Activated CD8-positive, alpha-beta memory T cell treated with anti-CD3 and anti-CD28 coated beads for 1 hour (primary cell): ENCODE measurements at places on chromosomes 1 and 21.

- peak; percentile 21 for DNase-seq
Observed at GRCh38 chr1:21368515-21369289, 71.2 kb upstream of the NBPF3 start.

- DNase-seq, result no peak
Observed at GRCh38 chr1:107782217-107782845, 182.6 kb downstream of the VAV3 start.

DNA sequence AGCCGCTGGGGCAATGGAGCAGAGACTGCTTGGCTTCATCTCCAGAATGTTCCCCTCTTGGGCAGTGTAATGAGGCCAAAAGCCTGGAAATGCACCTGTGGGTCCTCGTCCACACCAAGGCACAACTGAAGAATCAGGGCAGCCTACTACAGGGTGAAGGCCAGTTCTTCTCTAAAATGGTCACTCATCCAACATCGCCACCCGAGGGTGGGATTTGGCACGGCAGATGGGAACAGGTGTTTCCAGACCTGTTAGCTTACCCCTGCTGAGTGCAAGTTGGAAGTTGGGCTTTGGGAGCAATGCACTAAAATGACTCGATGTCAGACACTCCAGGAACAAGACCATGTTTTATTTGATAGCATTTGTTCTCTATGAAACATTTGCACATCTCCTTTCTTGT is 543.7 kb downstream of the NPHP4 start:
- peak; percentile 10 for DNase-seq

DNA sequence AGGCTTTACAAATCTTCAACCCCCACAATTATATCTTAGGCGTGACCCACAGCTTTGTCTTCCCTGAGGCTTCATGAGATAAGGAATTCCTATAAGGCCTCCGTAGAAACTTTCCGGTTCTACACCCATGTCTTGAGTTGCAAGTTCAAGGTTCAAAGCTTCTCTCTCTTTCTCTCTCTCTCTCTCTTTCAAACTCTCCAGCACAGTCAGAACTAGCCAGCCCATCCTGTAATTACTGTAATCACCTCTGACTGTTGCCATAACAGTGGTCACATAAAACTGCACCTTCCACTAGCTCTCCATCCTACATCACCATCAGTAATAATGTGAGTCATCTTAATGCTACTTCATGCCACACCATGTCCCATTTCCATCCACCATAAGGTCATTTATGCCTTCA is 90.0 kb upstream of the NFASC start:
- DNase-seq, result no peak

- DNase-seq, result no peak
Observed at GRCh38 chr1:220696863-220697231, 6.7 kb downstream of the C1orf115 start.

DNA sequence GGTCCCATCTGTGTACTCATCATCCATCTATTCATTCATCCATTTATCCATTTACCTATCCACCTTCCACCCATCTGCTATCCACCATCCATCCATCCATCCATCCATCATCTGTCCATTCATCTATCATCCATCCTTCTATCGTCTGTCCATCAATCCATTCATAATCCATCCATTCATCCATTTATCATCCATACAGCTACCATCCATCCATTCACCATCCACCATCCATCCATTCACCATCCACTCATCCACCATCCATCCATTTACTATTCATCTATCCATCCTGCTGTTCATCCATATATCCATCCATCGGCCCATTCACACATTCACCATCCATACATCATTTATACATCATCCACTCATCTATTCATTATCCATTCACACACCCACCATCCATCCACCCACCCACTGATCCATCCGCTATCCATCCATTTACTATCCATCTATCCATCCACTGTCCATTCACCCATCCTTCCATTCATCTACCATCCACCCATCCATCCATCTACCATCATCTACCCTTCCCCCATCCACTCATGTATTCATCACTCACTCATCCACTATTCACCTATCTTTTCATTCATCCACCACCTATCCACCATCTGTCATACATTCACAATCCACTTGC is 96.4 kb downstream of the TRIM11 start:
- DNase-seq, result no peak

GRCh38 chr1:114126261-114127095 is 27.2 kb downstream of the SYT6 start:
- no peak for DNase-seq

GRCh38 chr1:17502326-17502778 is 37.1 kb upstream of the ARHGEF10L start:
- DNase-seq, result no peak

- DNase-seq, result no peak
Observed at GRCh38 chr1:204203206-204203767, 7.0 kb upstream of the KISS1 start.

- no peak for DNase-seq
Observed at GRCh38 chr1:91864017-91864700, 21.8 kb downstream of the TGFBR3 start.

- DNase-seq, result no peak
Observed at GRCh38 chr1:167669209-167670124, 39.4 kb downstream of the RCSD1 start.

DNA sequence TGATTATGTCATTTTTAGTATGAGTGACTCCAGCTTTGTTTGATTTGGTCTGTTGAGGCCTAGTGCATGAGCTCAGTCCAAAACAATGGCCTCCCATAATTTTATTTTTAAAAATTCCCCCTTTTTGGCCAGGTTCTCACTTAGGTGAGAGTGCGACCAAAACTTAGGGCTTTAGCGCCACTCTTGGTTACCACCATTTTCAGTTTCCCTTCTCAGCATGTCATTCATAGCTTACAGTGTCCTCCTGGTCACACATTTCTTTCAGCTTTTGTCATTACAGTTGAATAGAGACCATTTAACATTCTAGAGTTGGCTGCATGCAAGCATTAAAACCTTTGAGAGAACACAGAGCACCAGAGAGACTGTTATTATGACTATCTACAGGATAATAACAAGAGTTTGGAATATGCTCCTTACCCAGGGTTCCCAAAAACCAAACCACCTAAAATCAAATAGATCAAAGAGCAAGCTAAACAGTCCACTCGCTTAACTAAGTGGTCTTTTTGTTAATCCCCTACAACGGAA is 85.4 kb downstream of the TLR5 start:
- DNase-seq, result no peak

DNA sequence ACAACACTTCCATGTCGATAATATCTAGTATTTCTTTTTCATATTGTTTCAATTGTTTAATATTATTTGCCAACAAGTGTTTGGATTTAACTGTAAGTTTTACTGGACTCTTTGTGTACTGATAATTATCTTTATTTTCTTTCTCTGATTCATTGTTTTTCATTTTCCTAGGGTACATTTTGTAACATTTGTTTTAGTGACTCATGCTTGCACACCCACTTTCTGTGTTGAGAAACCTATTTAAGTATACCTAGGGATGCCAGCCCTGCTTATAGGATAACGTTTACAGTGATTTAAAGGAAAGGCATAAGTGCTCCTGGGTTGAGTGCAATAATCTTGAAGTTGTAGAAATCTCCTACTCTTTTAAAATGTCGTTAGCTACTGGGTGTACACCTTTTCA is 1386.0 kb upstream of the ADGRL4 start:
- DNase-seq, result no peak

GRCh38 chr1:167950569-167950968 is 13.7 kb upstream of the MPC2 start:
- DNase-seq, result no peak

DNA sequence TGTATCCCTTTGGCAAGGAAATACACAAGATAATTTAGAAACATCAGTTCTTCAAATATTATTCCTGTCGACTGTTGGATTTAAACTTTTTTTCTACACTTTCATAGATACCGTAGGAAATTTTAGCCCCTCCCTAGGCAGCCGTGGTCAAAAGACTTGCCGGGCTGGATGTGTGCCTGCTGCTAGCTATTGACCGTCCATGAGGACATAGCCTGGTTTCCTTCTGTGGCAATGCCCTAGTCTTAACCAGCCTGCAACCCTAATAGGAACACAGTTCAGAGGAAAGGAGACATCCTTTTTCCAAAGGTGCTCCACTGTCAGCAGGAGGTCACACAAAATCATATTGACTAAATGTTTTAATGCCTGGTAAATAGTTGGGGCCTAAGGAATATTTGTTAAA is 20.4 kb upstream of the KIAA1614 start:
- DNase-seq, result no peak

- DNase-seq, result no peak
Observed at GRCh38 chr1:94298861-94299260, 61.5 kb upstream of the ARHGAP29 start.

DNA sequence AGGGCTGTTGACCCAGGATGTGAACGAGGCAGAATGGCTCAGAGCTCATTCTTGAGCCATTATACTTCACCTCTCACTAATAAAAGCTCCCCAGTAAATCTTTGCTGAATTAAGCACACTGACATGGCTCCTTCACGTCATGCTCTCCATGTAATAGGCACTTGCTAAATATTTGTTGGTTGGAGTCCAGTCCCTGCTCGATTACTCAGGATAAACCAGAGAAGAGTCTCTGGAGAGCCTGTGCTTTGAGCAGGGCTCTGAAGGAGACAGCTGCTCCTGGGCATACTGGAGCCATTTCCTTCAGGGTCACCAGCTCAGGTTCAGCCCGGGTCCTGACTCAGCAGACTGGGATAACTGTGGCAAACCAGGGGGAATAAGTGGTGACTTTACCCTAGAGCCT is 46.9 kb downstream of the HLX start:
- DNase-seq, result no peak

DNA sequence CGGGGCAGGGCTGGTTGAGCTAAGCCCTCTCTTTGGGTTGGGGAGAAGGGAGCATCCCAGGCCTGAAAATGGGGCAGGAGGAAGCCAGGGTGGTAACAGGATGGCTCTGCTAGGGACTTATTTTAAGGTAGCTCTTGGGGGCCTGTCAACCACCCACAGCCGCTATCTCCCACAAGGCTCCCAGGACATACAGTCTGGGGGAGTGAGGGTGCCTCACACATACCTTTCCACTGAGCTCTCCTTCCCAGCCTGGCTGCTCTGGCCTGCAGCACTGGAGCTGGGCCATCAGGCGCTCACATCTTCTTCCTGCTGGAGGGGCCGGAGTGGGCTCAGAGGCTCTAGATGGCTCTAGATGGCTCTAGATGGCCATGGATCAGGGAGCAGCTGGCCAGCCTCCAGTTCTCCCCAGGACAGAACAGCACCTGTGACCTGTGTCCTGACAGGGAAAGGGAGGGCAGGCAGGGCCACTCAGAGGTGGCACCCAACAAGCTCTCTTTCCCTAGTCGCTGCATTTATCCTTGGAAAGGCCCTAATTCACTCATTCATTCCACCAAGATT is 11.0 kb upstream of the NPPB start:
- DNase-seq, result no peak

GRCh38 chr1:104197516-104197915 is 447.8 kb downstream of the AMY1C start:
- DNase-seq, result no peak

GRCh38 chr1:73821520-73821919 is 376.5 kb downstream of the LRRIQ3 start:
- no peak for DNase-seq

DNA sequence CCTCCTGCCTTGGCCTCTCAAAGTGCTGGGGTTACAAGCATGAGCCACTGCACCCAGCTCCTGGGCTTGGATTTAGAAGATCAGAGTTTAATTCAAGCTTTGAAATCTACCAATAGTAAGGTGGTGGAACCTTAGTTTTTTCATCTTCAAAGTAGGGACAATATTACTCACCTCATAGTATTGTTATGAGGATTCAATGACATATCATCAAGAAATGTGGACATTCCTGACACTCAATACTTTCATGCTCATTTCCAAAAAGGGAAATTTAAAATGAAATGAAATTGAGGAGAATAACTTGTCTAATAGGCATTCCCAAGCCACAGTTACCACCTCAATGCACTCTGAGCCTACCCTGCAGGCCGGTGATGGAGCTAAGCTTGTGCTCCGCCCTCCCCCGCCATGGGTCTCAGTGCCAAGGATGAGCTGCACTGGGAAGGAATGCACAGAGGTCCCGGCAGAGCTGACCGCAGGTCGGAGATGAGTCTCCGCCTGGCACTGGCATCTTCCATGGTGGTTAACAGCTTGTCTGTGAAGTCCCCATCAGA is 56.5 kb upstream of the BCAR3 start:
- no peak for DNase-seq

- DNase-seq, result no peak
Observed at GRCh38 chr1:53919675-53920066, 25.7 kb downstream of the DIO1 start.

- DNase-seq, result no peak
Observed at GRCh38 chr1:43938892-43939587, 5.4 kb downstream of the ARTN start.

DNA sequence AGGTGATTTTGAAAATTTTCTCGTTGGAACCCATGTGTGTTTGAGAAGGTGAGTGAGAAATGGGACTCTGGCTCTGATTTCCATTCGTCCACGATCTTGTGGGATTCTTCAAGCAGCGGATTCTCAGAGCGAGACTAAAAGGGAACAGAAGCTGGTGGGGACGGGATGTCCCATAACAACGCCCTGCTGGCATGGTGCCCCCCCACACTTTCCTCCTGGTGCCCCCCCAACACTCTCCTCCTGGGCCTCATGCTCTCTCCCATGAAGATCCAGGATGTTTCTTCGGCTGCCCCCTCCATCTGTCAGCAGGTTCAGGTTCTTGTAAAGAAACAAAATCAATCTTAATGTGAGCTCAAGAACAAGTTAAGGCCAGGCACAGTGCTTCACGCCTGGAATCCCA is 29.1 kb downstream of the PRDM15 start:
- DNase-seq, result no peak

GRCh38 chr1:30087465-30087864 is 635.9 kb downstream of the MATN1 start:
- no peak for DNase-seq

GRCh38 chr1:5916572-5917280 is 75.5 kb downstream of the NPHP4 start:
- DNase-seq, result no peak

DNA sequence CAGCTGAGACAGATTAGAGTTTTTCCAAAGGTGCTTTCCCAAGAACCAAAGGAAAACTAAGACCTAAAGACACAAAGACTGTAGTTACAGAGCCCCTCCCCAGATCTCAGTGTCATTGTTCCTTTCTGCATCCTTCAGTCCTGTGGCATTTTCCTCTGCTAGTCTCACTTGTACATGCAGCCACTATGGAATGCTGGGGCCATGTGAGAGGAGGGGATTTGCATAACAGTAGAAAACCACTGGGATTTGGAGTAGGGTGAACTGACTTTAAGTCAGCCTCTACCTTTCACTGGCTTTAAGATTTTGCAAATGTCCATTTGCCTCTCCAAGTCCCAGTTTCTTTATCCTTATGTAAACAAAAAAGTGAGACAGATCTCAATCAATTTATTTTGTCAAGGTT is 119.4 kb upstream of the F3 start:
- no peak for DNase-seq
